ENCODE measurements at places on chromosomes 7 and 10. TPM values are rescaled to one million over a fixed set of nuclear protein-coding genes. Genes with fewer than 3 reads are reported as not detected.

DNA sequence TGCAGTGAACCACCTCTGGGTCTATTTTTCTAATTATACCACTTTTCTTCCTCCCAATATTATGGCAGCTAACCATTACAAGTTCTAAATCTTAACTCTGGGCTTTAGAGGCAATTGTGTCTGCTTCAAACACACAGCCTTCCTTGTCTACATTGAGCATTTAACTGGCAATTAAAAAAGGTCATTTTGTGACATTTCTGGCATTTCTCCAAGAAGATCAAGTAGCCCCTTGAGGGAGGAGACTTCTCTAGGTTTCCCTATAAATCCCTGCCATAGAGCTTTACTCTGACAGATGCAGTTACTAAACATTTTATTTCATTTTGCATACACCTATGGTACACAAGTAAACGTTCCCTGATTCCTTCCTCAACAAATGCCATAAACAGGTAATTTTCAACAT, 33.4 kb upstream of the FAM133B start:
- DNase-seq = no peak

- no peak for DNase-seq
These were observed 70.0 kb upstream of the ZMIZ2 start for GRCh38 chr7:44678471-44679179.

- DNase-seq = no peak
These were observed 75.5 kb upstream of the KAT6B start for GRCh38 chr10:74750848-74751274.

DNA sequence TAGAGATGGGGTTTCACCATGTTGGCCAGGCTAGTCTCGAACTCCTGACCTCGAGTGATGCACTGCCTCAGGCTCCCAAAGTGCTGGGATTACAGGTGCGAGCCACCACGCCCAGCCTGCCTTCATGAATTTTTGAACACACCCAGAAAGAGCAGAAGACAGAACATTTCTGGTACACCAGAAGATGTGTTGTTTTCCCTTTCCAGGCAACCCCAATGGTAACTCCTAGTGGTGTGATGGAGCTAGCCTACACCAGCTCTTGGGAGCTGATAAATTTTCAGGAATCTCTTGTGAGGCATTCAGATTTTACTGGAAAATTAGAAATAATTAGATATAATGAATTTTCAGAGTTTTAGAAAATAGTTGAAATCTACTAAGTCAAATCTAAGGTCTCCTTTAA, 904 bp upstream of the CCDC7 start:
- no peak for DNase-seq

- DNase-seq = no peak
These were observed 81.8 kb downstream of the COBL start for GRCh38 chr7:51234609-51235308.

DNA sequence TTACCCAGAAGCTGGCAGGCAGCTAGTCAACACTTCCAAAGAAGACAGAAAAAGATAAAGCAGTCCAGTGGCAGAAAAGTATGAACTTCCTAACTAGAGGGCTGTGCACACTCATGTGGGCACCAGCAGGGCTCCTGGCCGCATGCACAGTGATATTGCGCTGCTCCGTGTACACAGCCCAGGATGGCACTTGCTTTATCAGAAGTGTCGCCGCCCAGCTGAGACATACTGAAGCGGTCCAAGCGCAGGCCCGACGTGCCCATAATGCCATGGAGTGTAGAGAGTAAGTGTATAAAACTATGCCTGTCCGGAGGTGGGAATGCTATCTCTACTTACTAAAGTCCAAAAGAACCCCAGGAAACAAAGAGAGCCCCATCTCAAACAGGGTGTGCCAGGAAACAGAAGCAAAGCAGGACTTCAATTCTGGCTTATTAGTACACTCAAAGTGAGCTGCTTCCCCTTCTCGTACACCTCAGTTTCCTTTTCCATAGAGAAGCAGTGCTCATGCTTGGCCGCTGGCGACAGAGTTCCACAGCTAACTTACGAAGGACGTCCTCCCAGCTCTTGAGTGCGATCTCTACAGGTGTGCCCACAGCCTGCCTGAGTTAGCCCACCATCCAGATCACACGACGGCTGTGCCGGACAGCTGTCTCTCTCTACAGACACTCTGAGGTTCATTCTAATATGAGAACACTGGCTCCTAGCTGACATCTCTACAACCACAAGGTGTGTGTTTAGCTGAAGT, 234.3 kb downstream of the COBL start:
- no peak for DNase-seq

GRCh38 chr7:42175834-42176723, 60.9 kb downstream of the GLI3 start:
- DNase-seq = no peak

DNA sequence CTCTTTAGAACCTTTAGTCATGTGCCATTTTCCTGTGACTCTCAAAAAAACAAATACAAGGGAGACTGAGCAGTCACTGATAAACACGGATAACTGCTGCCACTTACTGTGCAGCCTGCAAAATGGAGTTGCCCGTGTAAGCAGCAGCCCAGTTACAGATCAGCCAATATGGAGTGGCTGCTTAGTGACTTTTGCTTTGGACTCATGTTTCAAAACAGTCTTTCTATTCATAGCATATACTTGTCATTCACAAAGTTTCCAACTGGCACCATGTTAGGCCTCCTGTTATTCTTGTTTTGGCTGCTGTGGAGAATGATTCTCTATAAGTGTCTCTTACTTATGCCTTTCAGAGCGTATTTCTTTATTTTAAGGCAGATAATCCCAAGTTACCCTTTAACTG, 3.0 kb downstream of the FAM204A start:
- no peak for DNase-seq

DNA sequence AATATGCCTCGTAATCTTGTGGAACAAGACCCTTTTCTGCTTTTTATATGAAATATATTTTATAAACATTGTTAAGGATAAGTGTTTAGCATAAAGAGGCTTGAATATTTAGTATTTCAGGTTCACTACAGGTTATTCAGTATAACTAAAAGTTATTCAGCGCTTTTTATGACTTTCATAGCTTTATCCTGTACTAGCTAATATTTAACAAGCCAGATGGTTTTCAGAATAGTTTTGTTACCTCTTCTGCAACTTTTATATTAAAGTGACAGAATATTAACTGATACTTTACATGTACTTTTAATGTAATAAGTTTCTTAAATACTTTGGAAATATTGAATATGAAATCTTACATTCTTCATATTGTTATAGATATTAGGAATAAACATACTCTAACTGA, 75.4 kb downstream of the CYP51A1 start:
- no peak for DNase-seq

DNA sequence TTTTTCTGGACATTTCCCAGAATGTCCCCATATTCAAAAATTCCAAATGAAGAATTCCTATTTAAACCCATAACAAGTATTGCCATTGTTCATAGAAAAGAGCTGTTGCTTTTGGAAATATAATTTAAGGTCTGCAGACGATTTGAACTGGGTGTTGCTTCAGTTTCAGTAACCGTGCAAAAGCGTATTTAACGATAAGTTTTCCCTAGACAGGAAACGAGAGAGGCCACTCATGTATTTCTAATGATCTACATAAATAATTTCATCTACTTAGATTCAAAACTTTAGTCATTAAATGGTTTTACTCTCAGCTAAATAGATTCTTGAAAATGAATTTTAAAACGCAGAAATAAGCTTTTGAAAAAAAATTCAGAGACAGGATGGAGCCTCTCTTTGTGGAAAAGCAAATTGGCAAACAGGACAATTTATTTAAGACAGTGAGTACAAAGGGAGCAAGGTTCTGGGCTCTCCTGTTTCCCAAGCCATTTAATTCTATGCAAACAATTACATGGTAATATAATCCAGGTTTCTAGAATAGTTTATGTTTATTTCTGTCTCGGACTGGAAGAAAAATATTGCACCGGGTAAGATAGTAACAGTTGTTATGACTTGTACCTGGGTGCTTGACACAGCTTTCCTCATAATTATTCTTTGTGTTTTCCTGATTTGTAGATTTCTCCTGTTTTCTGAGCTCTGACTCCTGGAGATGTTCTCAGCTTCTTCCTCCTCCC, 263.0 kb downstream of the BAMBI start:
- DNase-seq = no peak

DNA sequence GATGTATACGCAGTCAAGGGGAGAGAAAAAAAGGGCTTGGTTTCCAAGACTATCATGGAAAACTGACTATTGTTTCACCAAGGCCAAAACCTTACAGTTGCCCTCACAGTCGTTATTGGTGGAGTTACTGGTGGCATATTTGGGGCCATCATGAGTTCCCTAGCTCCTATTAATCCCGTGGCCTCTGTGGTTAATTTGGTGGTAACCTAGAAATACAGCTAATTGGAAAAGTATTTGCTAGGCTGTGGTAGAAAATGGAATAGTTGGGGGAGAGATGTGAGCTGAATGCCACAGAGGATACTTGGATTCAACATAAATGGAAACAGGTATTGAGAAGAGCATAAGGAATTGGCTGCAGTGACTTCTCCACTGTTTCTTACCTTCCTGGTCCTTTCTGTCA, 450.7 kb downstream of the KCNMA1 start:
- DNase-seq = no peak

DNA sequence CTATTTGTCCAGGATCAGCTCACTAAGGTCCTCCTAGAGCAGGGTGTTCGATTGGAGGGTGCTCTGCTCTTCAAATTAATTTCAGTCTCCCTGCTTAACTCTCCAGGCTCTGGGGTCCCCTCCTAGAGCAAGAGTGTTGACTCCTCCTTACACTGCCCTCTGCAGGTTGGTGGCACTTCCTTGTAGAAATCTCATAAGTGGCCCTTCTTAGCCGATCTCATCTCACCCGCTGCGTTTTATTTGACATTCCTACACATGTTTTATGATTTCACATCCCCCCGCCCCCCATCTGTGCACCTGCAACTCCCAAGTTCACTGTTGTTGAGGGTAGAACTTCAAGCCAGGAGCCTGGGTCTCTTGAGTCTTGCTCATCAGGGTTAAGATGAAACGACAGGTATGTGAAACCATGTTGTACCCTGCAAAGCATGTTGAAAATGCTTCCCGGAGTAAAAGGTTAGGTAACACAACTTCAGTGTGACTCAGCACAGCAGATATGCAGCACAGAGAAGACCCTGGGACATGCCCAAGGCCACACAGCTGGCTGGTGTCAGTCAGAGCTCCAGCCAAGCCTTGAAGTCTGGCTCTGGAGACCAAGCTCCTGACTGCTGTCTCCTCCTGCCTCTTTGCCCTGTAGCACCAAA, 171.2 kb downstream of the PRKAG2 start:
- DNase-seq = no peak

DNA sequence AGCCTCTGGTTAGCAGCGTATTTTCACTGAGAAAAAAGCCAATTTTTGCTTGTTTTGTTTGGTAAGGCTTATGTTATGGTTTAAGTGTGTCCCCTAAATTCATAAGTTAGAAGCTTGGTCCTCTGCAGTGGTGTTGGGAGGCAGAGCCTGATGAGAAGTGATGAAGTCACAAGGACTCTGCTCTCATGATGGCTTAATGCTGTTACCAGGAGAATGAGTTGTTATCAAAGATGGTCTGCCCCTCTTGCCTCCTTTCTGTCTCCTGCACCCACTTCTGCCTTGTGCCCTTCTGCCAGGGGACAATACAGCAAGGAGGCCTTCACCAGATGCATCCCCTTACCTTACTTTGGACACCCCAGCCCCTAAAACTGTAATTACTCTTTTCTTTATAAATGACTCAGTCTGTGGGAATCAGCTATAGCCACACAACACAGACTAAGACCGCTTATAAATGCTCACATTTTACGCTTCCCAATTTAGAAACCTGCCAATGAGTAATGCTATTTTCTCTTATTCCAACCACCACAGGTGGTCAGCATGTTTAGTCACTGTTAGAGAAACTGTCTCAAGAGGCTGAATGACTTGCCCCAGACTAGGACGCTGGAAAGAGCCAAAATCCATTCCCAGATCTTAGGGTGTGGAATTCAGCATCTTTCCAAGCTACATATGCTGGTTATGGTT, 6.1 kb upstream of the PKD1L1 start:
- DNase-seq = no peak

GRCh38 chr10:91556691-91557566, 75.9 kb downstream of the PPP1R3C start:
- no peak for DNase-seq

Gene TYW1
- total RNA-seq = 27.9 TPM

Gene SCIN
- total RNA-seq = 15.7 TPM

Data from omental fat pad (tissue), 4 donors.